ENCODE measurements at places on chromosomes 2 and 18.

- DNase-seq: no peak
Observed at GRCh38 chr2:71455741-71456569, 2.6 kb downstream of the DYSF start.

DNA sequence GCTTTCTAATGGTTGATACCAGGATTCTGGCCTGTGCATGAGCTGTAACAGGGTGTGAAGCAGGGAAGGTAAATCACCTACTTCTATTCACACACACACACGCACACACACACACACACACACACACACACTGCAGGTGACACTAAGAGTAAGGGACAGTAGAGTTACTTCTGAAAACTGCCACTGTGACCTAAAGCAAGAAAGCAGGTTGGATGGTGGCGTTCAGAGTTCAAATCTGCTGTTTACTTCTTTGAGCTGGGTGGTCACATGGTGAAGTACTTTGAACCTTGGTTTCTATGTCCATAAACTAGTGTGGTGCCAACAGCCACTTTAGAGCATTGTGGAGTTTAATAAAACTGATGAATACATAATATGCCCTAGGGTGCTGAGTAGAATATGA lies 248.0 kb downstream of the PIEZO2 start:
- no peak for DNase-seq

DNA sequence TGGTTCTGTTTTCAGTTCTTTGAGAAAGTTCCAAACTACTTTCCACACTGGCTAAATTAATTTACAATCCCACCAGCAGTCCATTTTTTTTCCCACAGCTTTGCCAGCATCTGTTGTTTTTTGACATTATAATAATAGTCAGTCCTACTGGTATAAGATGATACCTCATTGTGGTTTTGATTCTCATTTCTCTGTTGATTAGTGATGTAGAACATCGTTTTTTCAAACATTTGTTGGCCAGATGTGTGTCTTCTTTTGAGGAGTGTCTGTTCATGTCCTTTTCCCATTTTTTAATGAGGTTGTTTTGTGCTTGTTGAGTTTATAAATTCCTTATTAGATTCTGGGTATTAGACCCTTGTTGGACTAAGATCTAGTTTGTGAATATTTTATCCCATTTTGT lies 376.8 kb upstream of the NT5C1B start:
- DNase-seq: no peak

- no peak for DNase-seq
Observed at GRCh38 chr2:131056204-131056931, 36.9 kb downstream of the FAM168B start.
